GM19239 (cell line): ENCODE measurements at places on chromosomes 5 and 9.

- no peak for DNase-seq
These were observed 388.7 kb downstream of the CETN3 start for GRCh38 chr5:90020575-90021538.

- no peak for DNase-seq
These were observed 17.2 kb upstream of the HK3 start for GRCh38 chr5:176916337-176916736.

DNA sequence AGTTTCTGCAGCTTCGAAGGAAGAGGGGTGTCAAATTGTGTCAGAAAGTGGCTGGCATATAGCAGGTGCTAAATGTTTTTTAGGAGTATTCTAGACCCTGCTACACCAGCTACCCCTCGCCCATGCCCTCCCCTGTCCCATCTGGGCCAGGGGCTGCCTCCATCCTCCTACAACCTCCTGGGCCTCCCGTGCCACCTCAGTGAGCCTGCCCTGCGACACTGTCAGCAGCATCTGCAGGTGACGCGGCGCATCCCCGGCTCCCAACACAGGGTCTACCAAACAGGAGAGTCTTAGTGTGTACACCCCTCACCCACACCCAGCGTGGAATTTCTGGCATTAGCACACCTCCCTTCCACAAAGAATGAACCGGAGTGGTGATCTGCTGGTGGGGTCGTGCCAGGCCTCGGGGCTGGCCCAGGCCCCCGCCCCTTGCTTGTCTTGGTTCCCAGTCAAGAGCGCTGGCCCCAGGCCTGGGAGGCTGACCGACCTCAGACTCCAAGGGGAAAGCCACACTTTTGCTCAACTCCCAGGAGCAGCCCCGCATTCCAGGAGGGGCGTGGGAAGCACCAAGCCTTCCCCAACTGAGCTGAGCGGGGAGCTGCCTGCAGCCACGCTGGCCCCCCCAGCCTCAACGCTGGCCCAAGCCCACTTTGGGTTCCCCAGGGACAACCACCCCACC is 55.2 kb downstream of the NEURL1B start:
- DNase-seq, result no peak

DNA sequence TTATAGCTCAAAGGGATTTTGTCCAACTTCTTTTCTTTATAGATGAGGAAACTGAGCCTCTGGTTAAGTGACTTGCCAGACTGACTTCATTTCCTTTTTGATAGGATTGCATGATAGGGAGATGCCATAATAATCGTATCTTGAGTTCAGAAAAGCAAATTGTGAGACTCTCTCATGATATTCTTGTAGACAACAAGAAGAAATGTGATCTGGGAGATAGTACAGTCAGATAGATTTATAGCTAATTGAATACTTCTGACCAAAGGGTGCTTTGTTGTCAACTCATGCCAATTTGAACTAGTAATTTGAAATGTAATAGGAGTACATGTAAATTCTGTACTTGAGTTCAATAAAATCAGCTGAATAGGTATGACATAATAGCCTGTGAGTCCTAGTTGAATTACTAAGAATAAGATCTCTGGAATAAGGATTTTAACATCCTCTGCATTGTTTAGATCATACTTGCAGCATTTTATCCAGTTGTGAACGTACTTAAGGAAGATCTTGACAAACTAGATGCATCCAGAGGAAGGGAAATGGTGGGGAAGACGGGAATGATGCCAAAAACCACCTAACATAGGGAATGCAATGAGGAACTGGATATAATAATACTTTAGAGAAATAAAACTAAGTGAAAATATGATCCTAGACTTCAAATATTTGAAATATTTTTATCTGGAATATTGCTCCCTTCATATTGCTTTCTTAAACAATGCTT is 25.5 kb downstream of the CWC27 start:
- DNase-seq, result no peak

GRCh38 chr9:95090871-95091577 is 226.5 kb downstream of the FANCC start:
- no peak for DNase-seq

DNA sequence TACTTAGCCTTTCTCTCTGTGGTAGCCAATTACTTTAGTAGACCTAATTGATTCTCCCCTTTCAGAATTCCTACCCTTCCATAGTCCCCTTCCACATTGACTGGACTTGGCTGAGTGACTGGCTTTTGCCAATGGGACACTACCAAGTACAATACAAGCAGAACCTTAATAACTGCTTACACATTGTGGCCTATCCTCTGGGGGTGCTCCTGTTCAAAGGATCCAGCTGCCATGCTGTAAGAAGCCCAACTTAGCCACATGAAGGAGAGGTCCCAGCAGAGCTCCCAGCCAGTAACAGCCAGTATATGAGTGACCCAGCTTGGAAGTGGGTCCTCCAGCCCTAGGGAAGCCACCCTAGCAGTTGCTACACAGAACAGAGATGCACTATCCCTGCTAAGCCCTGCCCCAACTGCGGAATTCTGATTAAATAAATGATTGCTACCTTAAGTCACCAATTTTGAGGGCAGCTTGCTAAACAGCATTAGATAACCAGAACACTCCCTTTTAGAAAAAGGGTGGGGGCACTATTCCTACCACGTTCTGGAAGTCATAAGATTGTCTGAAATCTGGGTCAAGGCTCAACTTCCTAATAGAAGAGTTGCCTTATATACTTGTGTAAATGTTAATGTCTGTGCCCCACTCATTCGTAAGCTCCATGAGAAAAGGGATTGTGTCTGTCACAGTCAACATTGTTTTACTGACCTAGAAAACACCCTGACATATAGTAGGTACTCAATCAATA is 11.1 kb upstream of the APTX start:
- no peak for DNase-seq

GRCh38 chr9:36276781-36277181 is 18.5 kb upstream of the GNE start:
- DNase-seq, result no peak

GRCh38 chr5:390623-391491 is 52.1 kb upstream of the EXOC3 start:
- no peak for DNase-seq

- no peak for DNase-seq
These were observed 71.1 kb downstream of the EHMT1 start for GRCh38 chr9:137689745-137690529.

DNA sequence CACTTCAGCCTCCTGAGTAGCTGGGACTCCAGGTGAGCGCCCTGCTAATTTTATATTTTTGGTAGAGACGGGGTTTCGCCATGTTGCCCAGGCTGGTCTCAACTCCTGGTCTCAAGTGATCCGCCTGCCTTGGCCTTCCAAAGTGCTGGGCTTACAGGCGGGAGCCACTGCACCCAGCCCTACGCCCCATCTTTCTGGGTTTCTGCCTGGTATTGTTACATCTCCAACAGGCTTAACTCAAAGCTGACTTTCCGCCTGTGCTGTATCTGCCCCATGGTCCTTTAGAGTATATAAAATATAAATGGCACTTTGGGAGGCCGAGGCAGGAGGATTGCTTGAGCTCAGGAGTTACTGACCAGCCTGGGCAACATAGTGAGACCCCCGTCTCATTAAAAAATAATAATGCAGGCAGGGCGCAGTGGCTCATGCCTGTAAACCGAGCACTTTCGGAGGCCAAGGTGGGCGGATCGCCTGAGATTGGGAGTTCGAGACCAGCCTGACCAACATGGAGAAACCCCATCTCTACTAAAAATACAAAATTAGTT is 36.5 kb upstream of the GLDC start:
- DNase-seq, result no peak

DNA sequence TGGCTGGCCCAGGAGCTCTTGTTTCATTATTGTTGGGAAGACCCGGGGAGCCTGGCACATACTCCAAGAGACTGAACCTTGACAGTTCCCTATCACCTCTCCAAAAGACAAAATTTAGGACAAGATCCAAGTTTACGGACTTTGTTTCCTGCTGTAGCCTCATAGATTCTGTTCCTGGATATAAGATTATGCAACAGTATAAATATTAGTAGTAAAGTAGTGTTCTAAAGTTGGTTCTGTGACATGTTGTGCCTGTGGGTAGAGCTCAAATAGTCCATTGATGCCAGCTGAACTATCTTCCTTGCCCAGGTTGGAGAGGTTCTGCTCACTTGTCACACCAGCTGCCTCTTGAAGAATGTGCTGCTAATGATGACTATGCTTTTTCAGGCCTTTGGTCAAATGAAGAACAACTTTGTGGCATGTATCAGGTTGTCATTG is 430.2 kb downstream of the DMAC1 start:
- no peak for DNase-seq

DNA sequence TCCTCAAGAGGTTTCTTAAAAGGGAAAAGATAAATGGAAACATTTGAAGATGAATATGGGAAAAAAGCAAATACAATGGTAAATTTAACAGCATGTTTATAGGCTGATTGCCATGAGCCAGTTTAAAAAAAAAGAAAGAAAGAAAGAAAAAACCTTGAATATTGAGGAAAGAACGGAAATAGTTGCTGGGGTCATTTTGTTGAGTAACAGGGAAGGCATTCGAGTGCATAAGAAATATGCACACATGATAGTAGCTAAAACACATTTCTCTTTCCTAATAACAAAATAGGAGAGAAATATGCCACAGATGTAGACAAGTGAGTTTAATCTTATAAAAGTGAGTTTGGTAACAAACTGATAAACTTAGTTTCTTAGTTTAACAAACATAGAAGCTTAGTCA is 864.6 kb upstream of the ACO1 start:
- no peak for DNase-seq

- no peak for DNase-seq
These were observed 55.7 kb downstream of the LIFR start for GRCh38 chr5:38500573-38501260.

DNA sequence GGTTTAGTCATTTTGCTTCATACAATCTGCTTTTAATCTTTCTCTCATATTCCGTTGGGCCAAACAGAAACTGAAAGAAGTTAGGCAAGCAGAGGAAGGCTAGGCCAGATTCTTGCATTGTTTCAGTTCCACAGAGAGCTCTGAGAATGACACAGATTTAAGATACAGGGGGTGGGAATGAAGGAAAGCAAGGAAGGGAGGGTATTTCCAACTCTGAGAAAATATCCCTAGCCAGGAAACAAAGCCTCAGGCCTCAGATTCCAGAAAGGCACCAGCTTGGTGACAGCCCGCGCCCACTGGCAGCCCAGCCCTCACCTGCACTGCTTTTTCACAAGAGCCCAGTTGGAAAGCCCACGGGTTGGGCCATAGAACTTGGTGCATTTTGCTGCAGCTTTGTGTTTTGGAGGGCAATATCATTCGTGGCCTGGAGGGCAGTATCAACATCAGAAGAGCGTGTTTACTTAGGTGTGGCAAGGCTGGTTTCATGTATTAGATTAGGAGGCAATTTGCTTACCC is 63.5 kb downstream of the ENC1 start:
- DNase-seq, result peak; percentile 36

- DNase-seq, result no peak
These were observed 237.7 kb downstream of the MLLT3 start for GRCh38 chr9:20384642-20385041.

DNA sequence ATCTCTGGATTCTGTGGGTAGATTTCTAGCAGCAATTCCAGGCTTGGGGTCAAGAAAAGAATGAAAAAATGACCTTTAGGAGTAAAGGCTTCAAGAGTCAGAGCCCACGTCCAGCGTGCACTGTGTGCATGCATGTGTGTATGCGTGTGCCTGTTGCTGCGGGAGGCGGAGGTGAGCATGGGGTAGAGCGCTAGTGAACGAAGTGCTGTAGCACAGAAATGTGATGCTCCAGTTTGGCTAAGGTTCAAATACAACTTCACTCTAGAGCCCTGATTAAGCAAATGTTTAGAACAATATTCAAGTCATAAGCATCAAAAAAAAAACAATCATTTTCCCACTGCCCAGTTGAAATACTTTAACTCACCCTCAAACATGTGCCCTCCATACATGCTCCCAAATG is 403.9 kb downstream of the ZNF608 start:
- no peak for DNase-seq

GRCh38 chr5:139710319-139711066 is 62.3 kb downstream of the CXXC5 start:
- DNase-seq, result no peak

GRCh38 chr5:30937070-30937469 is 256.4 kb upstream of the CDH6 start:
- DNase-seq, result no peak

- no peak for DNase-seq
These were observed 1242.3 kb upstream of the WWC1 start for GRCh38 chr5:167049043-167049663.

DNA sequence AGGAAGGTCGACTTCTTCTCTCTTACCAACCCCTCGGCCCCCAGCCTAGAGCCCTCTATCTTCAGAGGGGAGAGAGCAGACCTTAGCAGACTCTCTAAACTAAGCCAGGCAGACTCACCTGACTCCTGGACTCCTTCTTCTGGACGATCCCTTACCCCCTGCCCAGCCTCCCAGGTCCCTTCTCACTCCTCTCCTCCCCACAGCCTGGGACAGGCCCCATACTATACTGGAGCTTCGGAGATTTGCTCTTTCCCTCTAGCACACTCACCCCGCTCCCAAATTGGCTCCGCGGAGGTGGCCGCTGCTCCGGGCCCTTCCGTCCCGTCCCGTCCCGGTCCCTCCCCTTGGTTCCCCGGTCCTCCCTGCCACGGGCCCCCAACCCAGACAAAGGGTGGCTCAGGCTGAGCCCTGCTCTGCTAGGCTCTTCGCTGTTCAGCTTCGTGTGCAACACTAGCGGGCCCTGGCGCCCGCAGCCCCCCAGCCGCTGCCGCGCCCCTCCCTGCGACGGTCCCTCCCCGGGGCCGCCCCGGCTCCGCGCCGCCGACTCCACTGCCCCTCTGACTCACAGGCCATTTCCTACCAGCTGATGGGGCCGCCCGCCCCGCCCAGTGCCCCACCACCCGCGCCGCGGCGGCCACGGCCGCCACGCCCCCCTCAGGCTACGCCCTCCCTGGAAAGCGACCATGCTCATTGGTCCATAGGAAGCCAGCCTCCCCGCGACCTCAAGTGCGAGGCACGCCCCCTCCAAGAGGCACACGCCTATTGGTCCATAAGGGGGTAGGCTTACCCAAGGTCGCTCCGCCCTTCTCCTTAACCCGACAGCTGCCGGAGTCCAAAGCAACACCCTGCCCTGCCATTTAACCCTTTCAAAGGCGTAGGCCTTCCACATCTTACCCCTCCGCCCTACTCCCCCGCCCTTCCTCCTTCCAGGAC is 4.4 kb downstream of the ATOSB start:
- peak; percentile 88 for DNase-seq

DNA sequence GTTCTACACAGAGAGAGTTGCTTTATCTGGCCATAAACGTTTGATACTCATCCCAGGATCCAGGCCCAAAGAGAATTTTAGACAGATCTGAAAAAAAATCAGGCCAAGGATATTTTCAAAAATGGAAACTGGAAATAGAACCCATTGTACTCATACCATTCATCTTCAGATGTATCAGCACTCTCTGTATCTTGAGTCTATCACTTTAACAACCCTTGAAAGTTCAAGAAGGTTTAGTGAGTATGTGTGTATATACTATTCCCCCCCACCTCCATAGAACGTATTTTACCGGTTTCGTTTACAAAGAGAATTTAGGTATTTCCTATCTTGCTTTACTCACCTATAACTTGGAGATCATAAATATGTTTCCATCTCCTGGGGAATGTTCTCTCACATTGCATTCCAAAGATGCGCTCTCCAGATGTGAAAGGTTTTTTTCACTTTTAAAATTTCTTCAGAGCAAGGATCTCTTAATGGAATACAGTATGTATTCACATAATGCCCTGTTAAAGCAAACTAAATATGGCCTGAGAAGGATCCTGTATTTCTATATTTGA is 105.5 kb upstream of the TUT7 start:
- no peak for DNase-seq

- DNase-seq, result no peak
These were observed 65.9 kb downstream of the GLDC start for GRCh38 chr9:6579613-6580012.

- no peak for DNase-seq
These were observed 4.4 kb upstream of the BHMT start for GRCh38 chr5:79107020-79107796.

- no peak for DNase-seq
These were observed 16.4 kb upstream of the ZBTB34 start for GRCh38 chr9:126844085-126844484.
